CD4-positive, alpha-beta T cell treated with Interleukin-10 for 1 hour (primary cell): ENCODE measurements at places on chromosomes 13 and 19.

GRCh38 chr13:24115671-24116070 is 44.8 kb upstream of the SPATA13 start:
- no peak for DNase-seq

DNA sequence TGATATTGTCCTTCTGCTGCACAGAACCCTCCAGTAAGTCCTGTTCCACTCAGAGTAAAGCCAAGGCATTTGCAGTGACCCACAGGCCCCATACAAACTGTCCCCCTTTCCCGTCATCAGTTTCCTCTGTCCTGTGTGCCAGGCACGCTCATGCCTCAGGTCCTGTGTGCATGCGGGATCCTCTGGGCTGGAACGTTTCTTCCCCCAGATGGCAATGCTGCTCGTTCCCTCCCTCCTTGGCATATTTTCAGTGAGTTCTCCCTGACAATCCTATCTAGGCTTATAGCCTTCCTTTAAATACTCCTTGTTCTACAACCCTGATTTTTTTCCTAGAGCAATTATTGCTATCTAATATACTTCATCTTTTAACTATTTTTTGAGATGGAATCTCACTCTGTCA is 5.7 kb downstream of the OPA3 start:
- DNase-seq: no peak

DNA sequence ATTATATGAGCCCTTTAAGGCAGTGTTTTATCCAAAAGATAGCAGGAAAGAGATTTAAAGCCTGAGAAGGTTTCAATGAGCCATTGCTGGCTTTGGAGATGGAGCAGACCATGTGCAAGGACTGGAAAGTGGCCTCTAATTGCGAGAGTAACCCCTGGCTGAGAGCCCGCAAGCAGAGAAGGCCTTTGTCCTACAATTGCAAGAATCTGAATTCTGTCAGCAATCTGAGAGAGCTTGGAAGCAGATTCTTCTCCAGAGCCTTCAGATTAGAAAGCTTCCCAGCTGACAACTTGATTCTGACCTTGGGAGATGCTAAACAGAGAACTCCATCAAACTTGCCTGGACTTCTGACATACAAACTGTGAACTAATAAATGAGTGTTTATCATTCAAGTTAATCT is 528.7 kb upstream of the KLF12 start:
- no peak for DNase-seq

DNA sequence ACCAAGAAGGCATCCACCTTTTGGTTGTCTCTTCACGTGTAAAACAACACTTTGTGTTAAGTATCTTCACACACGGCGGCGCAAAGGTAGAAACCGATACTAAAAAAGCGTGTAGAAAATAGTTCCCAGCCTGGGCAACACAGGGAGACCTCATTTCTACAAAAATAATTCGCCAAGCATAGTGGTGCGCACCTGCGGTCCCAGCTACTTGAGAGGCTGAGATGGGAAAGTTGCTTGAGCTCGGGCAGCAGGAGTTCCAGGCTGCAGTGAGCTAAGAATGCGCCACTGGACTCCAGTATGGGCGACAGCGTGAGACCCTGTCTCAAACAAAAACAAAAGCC is 573 bp upstream of the ERCC5 start:
- DNase-seq: no peak

DNA sequence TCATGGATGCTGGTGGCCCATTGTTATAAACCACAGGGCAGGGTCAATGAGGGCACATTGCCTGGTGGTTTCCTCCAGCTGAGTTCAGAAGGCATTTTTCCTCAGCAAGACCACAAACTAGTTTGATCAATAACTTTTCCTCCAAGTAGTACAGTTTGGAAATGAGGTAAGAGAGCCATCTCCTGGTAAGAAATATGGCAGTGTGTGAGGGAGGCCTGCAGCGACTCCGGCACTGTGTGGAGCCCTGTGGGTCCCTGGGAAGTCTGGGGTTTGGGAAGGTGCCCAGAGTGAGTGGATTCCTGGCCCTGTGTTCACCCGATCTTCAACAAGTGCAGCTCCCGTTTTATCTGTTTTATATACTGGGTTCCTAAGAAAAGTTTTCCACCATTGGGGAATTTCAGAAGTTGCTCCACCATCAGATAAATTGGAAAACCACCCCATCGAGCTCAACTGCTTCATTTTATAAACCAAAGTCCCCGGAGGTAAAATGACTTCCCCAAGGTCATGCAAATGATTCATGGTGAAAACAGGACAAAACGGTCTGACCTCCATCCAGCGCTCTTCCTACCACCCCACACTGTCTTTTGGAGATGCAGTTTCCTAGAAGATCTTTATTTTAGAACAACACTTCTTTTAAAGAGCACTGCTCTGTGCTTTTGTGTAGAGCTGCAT is 148.4 kb downstream of the KATNAL1 start:
- DNase-seq: peak; percentile 69

DNA sequence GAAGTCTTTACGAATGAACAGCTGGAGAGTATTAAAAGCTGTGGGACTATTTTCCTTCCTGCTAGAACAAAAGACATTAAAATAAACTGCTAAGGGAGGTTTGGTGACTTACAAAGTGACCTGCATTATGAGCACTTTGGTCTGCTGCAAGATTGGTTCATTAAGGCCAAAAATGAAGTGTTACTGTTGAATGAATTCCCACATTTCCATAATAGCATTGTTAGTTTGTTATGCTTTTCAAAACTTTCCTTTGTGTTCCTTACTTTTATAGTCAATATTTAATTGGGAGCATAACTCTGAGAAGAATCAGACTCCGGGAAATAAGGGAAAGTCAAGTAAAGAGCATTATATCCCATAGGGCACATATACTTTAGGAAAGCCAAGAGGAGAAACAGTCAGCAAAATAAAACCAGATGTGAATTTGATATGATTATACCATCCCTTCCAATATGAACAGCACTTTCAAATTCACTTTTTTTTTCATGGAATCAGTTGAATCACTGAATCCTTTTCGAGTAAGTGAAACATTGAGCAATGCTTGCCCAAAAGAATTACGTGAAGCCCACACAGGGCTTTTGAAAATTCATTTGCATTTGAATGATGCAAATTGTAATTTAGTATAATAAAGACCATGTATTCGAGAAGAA is 112.6 kb downstream of the KCTD12 start:
- DNase-seq: no peak

GRCh38 chr19:46181388-46181779 is 33.3 kb downstream of the IGFL2 start:
- no peak for DNase-seq

GRCh38 chr13:19940106-19940505 is 18.4 kb upstream of the ZMYM2 start:
- no peak for DNase-seq

- peak; percentile 93 for DNase-seq
These were observed at the start of gene ARRDC2 for GRCh38 chr19:18007917-18008673. ARRDC2 (plus strand) TSS chr19:18008170; CDS start chr19:18008311, 141 bp downstream.

- DNase-seq: no peak
These were observed 19.1 kb upstream of the KCTD4 start for GRCh38 chr13:45219938-45220375.

GRCh38 chr19:2923510-2923909 is 21.3 kb downstream of the ZNF77 start:
- no peak for DNase-seq
